ENCODE measurements at places on chromosomes 7 and 10.
A peak's percentile ranks its signal among the peaks of the same experiment; 100 is the strongest.

DNA sequence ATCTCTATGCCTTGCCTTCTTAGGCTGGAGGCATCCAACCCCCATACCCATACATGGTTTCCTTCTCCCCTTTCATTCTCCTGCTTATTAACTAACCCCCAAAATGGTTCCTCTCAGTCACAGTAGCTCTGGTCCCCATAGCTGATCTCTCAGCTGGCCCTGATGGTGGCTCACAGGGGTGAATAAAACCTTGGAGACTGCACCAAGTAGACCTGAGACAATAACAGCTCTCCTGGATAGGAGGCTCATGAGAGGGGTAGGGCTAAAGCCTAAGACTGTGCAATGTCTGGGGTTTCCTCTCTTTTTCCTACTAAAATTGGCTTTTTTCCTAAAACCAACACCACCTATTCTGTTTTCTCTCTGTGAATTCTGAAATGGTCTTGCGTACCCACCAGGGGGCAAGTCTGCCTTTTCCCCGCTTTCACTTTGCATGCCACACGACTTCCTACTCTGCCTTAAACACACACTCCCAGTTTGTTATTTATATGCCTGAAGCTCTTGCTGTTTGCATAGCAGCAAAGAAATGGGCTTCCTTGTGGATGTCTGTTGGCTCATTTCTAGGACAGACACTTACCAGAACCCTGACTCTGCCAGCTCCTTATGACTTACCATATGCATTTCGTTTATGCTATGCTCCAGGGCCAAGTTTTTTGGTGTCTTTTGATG, 18.4 kb upstream of the PON1 start:
- DNase-seq, result peak; percentile 4

- no peak for DNase-seq
Observed at GRCh38 chr7:92417913-92418312, 29.4 kb upstream of the GATAD1 start.

DNA sequence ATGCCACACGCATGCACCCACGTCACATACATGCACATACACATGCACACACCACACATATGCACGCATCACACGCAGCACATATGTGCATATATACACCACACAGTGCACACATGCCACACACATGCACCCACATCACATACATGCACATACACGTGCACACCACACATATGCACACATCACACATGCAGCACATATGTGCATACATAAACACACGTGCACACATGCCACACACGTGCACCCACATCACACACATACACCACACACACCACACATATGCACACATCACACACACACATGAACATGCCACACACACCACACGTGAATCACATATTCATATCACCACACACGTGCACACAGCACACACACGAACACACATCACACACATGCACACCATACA, 338.8 kb downstream of the PTPRN2 start:
- no peak for DNase-seq

DNA sequence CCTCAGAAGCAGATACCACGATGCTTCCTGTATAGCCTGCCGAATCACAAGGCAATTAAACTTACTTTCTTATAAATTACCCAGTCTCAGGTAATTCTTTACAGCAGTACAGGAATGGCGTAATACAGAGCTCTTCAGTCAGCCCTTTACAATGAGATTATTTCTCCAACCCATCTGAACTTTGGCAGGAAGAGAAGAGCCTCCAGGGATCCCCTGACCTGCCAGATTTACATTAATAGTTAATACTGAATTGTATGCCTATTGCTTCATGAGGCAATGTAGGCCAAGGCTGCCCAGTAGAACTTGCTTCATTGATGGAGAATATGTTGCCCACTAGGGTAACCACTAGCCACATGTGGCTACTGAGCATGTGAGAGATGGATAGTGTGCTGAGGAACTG, 608.7 kb downstream of the SH2D4B start:
- no peak for DNase-seq

- DNase-seq, result peak; percentile 14
Observed at GRCh38 chr10:58952747-58953466, 223.5 kb upstream of the PHYHIPL start.

- DNase-seq, result no peak
Observed at GRCh38 chr10:3869036-3869435, 84.0 kb upstream of the KLF6 start.

DNA sequence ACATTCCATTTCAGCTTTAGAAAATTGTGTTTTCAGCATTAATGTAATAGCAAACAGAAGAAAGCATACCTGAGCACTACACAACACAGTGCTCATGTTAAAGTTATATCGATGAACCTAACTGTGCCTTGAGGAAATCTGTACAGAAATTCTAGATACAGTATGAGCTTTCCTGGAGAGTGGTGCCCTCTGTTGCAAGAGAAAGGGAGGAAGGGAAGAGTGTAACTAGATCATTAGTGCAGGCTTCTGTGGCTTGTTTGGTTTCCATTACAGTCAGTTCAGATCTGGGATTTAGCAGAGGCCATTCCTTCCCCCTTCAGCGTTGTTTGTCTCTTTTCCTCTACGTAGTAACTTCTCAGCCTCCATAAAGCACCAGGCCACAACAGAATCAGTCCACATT, 139.7 kb downstream of the HTR7 start:
- no peak for DNase-seq

GRCh38 chr10:51547941-51548340, 151.5 kb downstream of the CSTF2T start:
- DNase-seq, result no peak

DNA sequence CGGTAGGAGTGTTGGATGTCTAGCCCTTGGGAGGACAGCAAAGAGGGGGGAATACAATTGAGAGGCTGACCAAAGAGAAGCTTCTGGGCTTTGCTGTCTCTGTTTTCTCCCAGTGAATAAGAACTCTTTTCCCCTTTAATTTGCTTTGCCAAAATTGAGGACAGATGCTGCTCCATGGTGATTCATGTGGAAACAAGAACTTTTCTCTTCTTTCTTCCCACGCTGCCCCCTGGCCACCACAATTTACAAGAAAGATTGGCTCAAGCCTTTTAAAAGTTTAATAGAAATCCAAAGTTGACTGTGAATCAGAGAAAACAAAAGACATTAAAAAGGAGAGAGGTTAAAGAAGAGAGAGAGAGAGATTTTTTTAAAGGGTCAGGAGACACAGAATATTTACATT, 49.0 kb downstream of the PRR15 start:
- DNase-seq, result no peak

DNA sequence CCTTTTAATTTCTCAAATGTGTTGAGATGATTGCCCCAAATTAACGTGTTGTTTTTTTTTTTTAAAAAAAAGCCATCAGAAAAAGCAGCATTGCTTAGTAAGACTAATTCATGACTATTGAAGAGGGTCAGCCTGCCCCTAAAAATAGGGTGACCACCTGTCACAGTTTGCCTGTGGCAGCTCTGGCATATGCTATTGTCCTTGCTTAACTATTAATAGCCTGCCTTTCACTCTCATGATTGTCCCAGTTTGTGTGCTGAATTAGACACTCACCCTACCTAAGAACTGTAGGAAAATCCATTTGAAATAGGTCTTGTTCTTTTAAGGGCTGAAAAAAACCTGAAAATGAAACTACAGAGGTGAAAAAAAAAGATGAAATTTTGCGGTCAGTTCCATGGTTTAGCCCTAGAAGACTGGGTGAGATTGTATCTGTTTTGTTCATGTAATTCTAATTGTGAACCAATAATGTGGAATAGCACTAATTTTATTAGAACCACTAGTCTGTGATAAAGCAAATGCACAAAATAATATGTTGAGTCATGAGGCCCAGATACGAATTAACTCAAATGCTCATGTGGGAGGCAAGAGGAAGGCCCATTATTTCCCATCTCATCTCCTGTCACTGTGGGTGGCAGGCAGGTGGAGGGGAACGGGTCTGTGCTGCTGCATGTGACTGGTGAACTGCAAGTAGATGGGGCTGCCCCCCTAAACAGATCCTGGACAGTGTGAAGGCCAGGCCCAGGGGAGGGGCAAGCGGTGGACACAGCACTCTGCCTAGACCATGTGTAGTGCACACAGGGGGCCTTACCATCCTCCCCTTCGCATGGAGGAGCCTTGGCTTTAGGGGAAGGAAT, 265.4 kb upstream of the NFE2L3 start:
- DNase-seq, result peak; percentile 97

DNA sequence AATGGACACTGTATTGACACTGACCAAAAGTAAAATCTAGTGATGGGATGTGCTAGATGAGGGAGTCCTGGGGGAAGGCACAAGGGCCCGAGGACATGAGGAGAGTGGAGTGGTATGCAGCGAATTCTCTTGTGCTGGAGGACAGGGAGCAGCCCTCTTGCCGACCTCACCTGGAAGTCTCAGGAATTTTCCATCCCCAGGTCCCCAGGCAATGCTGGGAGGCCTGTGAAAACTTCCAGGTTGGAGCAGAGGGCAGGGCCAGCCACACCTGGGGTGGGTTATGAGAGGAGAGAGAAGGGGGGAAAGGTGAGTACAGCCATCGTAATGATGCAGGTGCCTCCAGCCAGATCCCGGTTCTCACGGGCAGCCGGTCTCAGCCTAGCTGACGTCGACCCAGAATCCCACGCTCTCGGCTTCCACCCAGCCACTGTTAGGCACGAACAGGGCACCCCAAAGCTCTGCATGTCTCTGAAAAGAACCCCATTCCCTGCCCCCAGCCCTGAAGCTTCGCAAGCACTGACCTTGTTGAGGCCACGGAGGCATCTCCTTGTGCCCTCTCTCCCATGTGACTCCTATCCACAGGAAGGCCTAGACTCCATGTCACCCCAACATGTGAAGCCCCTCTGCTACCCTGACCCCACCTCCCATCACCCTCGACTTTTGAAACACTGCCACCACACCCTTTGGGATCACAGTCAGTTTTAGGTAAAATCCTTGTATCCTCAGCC, 239.7 kb upstream of the MYO3A start:
- DNase-seq, result no peak

DNA sequence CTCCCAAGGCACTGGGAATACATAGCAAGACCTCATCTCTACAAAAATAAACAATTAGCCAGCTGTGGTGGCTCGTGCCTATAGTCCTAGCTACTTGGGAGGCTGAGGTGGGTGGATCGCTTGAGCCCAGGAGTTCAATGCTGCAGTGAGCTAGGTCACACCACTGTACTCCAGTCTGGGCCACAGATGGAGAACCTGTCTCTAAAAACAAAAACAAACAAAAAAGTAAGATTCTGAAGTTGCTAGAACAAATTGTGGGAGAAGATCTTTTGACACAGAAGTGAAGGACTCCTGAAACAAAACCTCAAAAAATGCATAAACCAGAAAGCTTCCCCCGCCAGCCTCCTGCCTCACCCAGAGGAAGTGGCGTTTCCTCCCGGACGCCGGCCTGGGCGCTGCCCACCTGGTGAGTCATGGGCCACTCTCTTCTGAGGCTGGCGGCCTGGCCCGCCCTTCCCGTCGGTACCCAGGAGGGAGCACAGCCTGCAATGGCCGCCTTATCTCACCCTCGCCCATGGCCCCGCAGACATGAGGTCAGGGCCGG, 25.4 kb upstream of the ELN start:
- DNase-seq, result no peak

GRCh38 chr7:84714765-84715164, 472.1 kb downstream of the SEMA3D start:
- no peak for DNase-seq

GRCh38 chr7:79430391-79430790, 23.1 kb downstream of the MAGI2 start:
- no peak for DNase-seq

DNA sequence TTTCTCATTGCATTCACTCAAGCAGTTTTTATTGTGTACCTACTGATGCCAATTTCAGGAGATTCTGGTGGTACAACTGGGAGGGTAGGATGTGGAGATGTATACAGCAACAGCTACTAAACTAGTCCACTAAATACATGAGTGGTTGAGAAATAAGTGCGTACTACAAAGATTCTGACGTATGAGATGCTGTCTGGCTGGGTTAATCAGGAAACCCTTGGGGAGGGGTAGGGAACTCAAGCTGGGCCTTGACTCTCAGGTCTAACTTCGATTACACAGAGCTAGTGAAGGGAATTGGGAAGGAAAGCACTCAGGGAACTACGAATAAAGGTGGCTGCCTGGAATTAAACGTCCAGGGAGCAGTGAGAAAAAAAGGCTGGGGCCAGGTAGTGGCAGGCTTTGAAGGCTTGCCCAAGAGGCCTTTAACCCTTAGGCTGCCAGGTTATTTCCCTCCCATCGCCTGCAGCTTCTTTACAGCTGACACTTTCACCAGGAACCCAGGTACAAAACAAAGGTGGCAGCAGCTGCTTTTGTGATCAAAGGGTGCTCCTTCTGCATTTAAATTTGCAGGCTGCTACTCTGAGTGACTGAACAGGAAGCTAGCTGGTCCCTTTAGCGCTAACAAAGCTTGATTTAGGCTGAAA, 3.2 kb downstream of the MMS19 start:
- DNase-seq, result no peak

GRCh38 chr7:28018020-28018419, 162.6 kb downstream of the JAZF1 start:
- no peak for DNase-seq

DNA sequence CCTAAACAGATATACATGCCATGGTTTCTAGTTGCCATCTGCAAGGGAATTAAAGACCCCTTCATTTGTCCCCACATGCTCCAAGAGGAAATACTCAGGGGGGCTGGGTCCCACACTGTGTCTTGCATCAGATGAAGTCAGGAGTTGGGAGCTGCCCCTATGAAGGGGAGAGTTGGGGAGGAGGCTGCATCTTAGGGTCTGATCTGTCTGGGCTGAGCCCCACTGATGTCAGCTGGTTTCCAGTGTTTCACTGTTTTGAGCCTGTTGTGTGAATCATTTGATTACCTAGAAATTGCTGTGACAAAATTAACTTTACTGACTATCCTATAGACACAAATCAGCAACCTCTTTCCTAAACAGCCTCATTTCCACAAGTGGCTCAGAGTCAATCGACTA, 4.9 kb upstream of the ADCY1 start:
- DNase-seq, result no peak

DNA sequence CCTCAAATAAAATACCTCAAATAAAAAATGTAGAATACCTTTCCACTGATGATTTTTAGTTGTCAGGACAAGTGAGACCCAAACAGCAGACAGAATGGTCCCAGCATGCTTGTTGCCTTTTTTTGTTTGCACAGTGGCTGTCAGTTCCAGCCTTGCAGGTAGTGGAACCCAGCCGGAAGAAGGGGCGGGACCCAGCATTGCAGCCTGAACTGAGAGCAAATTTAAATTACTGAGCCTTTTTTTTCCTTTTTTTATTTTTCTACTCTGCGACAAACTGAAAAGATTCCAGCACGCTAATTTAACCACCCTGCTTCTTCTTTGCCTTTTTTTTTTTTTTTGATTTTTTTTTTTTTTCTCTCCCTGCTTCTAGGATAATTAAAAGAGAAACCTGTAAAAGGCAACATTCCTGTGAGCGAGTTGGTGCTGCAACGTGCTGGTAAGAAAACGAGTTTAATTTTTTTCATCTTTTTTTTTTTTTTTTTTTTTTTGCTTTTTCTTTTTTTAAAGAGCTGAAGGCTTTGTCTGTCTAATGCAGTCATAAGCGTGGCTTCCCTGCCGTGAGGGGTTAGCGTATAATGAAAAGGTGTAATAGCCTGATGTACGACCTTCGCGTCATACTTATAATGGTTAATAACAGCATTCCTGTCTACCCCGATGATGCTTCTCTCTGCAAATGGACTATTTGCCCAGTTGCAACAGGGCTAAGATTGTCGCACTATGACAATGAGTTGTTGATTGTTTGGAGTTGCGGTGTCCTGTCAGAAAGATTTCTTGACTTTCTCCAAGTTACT, 555.3 kb upstream of the CELF2 start:
- DNase-seq, result peak; percentile 90

GRCh38 chr10:119652361-119652730, 1.2 kb downstream of the BAG3 start:
- peak; percentile 35 for DNase-seq
